ENCODE measurements at places on chromosomes 5 and 9. TPM values are rescaled to one million over a fixed set of nuclear protein-coding genes. Genes with fewer than 3 reads are reported as not detected.
A peak's percentile ranks its signal among the peaks of the same experiment; 100 is the strongest.

DNA sequence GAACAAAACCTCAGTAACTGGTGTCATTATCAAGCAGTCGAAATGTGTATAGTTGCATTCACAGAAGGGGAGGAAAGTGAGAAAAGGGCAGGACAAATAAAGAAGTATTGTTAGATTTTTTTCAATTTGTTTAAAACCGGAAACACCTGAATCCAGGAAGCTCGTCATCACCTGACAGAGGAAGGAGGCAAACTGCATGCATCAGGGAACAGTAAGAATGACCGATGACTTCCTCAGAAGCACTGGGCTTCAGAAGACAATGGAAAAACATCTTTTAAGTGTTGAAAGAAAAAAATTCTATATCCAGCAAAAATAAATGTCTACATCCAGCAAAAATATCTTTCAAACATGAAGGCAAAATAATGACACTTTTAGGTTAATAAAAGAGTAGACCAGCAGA lies 29.5 kb downstream of the PLEKHG4B start:
- DNase-seq, result no peak

- no peak for DNase-seq
Observed at GRCh38 chr5:90983148-90983547, 400.0 kb downstream of the ARRDC3 start.

DNA sequence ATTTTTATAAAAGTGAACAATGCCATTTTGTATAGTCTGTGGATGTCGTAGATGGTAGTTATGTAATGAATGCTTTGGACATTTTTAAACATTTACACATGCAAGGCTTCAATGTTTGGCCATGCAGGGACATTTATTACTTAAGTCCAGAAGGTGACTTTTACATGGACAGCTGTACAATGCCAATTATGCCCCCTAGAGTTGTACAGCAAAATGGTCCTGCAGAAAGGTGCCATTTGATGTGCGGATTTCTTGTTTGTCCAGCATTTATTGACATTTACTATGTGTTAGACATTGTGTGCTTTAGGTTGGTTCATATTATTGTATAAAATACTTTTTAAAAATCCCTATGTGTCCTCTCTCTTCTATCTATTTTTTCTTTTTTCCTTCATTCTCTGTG lies 22.5 kb upstream of the COMMD10 start:
- no peak for DNase-seq

DNA sequence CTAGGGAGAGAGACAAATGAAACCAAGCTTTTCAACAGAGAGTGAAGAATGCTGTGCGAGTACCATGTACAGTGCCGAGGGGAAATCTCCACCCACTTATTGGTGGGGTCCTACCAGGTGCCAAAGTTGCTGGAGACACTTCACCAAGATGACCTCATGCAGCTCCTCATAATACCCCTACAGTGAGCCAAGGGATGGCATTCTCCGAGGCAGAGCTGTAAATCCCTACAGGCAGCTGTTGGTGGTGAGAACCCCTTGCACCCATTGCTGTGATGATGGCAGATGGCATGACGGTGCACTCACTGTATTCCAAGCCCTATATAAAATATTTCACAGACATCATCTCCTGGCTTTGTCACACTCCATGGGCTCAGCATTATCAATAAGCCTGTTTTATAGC lies 464.9 kb downstream of the SPOCK1 start:
- DNase-seq, result no peak

- DNase-seq, result no peak
Observed at GRCh38 chr5:142777850-142778249, 7.7 kb downstream of the ARHGAP26 start.

GRCh38 chr9:132169672-132170392 lies 8.0 kb downstream of the NTNG2 start:
- DNase-seq, result no peak

- DNase-seq, result peak; percentile 63
Observed at GRCh38 chr9:95316794-95317118, 753 bp downstream of the FANCC start.

DNA sequence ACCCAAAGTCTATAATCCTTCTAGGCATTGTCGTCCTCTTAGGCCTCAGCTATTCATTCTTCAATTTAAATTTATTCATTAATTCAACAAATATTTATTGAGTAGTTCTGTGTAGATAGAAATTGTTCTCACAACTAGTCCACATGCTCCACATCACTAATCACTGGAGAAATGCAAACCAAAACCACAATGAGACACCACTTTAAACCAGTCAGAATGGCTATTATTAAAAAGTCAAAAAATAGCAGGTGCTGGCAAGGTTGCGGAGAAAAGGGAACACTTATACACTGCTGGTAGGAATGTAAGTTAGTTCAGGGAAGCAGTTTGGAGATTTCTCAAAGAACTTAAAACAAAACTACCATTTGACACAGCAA lies 51.1 kb upstream of the TNFSF15 start:
- no peak for DNase-seq

DNA sequence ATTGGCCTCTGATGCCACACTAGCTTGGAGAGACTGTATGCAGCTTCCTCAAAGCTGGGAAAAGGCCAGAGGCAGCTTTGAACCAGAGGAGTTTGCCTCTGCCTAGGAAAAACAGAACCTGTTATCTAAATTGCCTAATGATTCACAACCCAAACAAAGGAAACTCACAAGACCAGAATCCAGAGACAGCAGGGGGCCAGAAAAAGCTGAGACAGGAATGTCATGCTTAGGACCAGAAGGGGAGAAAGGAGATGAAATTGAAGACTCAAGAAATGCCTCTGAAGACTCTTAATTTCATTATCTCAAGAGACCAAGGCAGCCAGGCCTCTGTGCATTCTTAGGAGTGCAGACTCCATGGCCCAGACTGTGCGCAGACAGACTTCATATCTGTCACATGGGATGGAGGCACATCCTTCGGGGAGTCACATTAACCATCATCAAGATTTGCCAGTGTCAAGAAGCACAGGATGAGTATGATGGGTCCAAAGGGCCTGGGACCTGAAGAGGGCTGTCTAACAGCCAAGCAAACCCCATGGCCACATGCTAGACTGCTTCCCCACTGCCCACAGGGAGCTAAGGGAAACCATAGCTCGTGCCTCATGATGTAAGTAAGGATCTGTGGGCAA lies 57.3 kb downstream of the ARSB start:
- DNase-seq, result no peak

DNA sequence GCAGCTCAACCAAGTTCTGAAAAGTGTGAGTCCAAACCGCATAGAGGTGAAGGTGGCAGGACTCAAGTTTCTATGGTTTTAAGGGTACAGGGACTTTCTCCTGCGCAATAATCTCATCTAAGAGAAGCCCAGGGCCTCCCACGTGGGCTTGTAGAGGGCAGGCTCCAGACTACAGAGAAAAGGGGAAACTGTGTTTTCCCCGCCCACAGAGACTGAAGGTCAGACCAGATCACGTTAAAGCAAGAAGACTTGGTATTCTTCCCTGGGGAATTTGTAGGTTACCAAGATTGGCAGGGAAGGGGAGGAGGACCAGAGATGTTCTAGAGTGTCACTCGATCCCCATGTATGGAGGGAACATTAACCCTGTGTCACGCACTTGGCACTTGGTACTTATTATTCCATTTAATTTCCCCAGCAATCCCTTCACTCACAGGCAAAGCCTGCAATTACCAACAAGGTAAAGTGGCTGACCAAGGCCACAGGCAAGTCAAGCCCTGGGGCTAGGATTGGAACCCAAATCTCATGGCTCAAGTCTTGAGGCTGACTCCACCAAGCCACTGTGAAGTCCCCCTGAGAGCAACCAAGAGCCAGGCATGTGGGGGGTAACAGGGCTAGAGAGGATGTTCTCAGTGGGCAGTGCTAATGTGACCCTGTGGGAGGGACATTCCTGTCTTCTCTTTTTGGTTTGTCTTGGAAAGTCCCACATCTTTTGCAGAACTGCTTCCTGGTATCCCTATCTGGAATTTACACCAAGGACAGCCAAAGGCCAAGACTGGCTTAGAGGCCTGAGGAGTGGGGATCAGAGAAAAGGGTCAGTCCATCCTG lies 18.3 kb upstream of the NEK6 start:
- no peak for DNase-seq

- no peak for DNase-seq
Observed at GRCh38 chr9:72874344-72874743, 78.5 kb downstream of the ALDH1A1 start.

- DNase-seq, result no peak
Observed at GRCh38 chr9:68685770-68686169, 19.3 kb upstream of the PIP5K1B start.

DNA sequence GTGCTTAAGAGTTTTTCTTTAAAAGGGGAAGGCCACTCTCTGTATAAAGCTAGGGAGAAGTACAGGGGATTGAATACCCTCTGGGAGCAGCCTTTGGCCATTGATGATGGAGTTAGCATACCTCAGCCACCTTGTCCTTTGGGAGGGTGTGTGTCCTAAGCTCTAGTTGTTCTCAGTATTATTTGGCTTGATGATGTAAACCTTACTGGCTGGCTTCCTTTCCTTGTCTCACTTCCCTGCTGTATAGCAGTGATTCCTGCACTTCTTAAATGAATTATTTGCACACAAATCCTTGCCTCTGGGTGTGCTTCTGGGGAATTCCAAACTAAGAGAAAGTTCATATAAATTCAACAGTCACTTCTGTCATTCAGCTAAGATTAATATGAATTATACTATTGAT lies 234.9 kb upstream of the RIOK2 start:
- no peak for DNase-seq

GRCh38 chr9:112955550-112955949 lies 56.4 kb downstream of the ZNF883 start:
- DNase-seq, result no peak

- DNase-seq, result no peak
Observed at GRCh38 chr5:129392681-129393080, 67.4 kb upstream of the ADAMTS19 start.

DNA sequence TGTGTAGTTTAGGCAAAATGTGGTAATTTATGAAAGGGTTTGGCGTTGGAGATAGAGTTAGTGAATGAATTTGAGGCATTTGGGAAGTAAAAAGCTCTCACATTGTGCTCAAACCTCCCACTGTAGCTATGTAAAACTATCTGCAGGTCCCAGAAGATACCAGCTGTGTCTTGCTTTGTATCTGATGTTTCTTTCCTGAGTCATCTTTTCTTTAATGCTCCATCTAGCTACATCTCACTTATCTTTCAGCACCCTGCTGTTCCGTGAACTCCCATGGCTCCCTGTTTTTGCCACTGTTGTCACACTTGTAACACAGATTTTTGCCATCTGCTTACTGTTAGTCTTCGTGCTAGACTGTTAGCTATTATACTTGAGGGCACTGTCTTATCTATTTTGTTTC lies 253.1 kb downstream of the NPR3 start:
- no peak for DNase-seq

GRCh38 chr5:14659821-14660607 lies 4.5 kb upstream of the OTULIN start:
- no peak for DNase-seq

- DNase-seq, result no peak
Observed at GRCh38 chr5:157540124-157540523, 35.5 kb downstream of the ADAM19 start.

DNA sequence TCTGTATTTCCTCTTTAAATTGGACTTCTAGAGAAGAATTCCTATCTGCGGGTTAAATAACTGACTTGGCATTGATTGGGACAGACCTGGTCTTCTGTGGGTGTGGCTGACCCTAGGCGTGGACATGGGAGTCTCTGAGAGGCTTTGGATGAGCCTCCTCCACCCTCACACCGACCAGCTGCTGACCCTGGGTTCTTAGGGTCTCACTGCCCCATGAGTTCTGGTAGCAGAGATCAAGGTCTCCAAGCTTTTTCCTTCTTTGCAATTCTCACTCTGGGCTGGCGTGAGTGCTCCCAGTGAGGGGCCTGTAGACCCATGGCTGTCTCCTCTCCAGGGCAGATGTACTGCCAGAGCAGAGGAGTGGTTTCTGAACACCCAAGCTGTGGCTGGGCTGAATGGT lies 41.6 kb upstream of the PITX1 start:
- no peak for DNase-seq

DNA sequence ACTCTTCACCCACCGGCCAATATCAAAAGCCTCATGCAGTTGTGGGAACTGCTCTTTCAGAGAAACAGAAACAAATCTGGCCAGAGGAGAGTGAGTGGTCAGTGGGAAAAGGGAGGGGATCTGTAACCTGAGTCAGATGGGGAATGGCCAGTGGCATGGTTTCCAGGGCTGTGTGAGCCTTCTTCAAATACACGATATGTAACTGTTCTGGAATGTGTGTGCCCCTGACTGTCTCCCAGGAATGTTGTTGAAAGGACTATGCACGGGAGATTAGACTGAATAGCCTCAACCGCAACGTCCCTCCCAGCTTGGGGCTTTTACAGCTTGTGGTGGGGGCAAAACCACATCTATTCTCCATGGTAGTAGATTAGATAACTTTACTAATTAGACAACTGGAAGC lies 60.8 kb downstream of the SH3TC2 start:
- DNase-seq, result peak; percentile 24

DNA sequence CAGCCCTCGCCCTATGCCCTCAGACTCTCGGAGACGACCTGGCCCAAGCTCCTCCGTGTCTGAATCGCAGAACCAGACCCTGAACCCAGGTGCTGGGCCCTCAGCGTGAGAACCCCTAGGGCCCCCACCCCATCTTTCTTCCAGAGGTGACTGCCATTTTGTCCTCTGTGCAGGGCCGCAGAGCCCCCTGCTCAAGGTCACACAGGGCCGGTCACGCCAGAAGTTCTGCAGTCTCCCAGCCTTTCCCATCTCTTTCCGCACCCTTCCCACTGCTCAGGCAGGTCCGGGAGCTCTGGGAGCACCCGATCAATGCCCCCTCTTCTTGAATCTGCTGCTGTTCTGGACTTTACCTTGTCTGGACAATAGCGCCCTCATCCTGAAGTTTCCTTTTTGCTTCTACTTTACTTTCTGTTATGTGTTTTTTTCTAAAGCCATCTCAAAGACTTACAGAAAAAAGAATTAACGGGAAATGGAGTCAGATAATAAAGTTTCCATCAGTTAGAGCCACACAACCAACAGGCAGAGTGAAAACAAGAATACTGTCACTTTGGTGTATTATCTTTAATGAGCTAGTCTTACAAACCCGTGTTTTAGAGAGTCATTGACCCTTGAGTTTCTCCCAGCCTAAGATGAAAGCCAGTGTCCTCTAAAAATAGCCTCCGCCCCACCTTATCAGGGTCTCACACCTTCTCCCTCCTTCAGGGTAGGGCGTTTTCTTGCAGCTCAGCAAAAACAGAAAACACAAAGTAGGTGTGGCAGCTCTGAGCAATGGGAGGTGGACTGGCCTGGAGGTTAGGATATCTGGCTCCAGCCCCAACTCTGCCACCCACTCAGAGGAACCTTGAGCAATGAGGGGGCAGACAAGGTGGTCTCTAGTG lies 1.8 kb downstream of the TMOD1 start:
- no peak for DNase-seq

- DNase-seq, result peak; percentile 74
Observed at GRCh38 chr5:124806373-124807077, 60.1 kb upstream of the ZNF608 start.

GRCh38 chr9:15867988-15868387 lies 315.1 kb downstream of the CCDC171 start:
- no peak for DNase-seq

TLR4 gene
- 9.0 TPM for polyA plus RNA-seq

TRPM3 gene
- polyA plus RNA-seq, result 14.9 TPM

CNTLN gene
- 16.3 TPM for polyA plus RNA-seq

PCDHB15 gene
- polyA plus RNA-seq, result 15.0 TPM

SLC6A3 gene
- polyA plus RNA-seq, result 0.31 TPM

IL17B gene
- polyA plus RNA-seq, result 1.0 TPM

MAMDC2 gene
- 6.6 TPM for polyA plus RNA-seq

SOWAHA gene
- 3.0 TPM for polyA plus RNA-seq

GADD45G gene
- 3.9 TPM for polyA plus RNA-seq

SPACA9 gene
- polyA plus RNA-seq, result 9.0 TPM

SMC5 gene
- polyA plus RNA-seq, result 39.4 TPM

CAMK4 gene
- polyA plus RNA-seq, result 6.8 TPM

GLRX gene
- polyA plus RNA-seq, result 63.7 TPM

CMYA5 gene
- 16.7 TPM for polyA plus RNA-seq

PRDM9 gene
- not detected for polyA plus RNA-seq

MINAR2 gene
- polyA plus RNA-seq, result 0.04 TPM

DEPDC1B gene
- 32.0 TPM for polyA plus RNA-seq

IL33 gene
- 7.6 TPM for polyA plus RNA-seq

Data from renal cortex interstitium (tissue), 15 donors.